Posterior cingulate gyrus (tissue), 11 donors: ENCODE measurements at places on chromosomes 13 and 19.
A peak's percentile ranks its signal among the peaks of the same experiment; 100 is the strongest.

GRCh38 chr19:40533508-40533907 is 43.2 kb upstream of the SHKBP1 start:
- DNase-seq, result no peak

- DNase-seq, result peak; percentile 60
Measured at GRCh38 chr19:38361633-38362075, 12.7 kb upstream of the PSMD8 start.

DNA sequence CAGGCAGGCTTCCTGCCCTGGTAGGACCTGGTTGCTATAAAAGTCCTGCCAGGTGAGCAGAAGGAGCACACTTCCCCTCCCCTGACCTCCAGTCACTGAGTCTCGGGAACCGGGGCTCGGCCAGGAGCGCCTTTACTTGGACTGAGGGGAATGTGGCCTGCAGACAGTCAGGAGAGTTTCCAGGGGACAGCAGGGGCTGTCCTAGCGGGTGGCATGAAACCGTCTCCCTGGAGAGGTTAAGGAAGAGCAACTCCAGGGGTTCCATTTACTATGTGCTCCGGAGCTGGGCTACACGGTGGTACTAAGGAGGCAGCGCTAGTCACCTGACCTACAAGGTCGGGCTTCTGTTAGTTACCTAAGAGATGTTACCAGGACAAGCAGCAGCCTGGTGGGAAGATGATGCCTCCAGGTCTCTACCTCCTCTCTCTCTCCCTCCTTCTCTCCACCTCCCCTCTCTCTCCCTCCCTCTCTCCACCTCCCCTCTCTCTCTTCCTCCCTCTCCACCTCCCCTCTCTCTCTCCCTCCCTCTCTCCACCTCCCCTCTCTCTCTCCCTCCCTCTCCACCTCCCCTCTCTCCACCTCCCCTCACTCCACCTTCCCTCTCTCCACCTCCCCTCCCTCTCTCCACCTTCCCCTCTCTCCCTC is 4.1 kb upstream of the CNOT3 start:
- DNase-seq, result no peak

DNA sequence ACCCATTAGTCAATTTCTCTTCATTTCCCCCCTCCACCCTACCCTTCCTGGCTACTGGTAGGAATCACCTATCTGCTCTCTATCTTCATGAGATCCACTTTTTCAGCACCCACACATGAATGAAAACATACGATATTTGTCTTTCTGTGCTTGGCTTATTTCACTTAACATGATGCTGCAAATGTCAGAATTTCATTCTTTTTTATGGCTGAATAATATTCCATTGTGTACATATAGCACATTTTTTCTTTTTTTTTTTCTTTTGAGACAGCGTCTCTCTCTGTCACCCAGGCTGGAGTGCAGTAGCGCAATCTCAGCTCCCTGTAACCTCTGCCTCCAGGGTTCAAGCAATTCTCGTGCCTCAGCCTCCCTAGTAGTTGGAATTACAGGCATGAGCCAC is 9.9 kb upstream of the CALM3 start:
- DNase-seq, result no peak

DNA sequence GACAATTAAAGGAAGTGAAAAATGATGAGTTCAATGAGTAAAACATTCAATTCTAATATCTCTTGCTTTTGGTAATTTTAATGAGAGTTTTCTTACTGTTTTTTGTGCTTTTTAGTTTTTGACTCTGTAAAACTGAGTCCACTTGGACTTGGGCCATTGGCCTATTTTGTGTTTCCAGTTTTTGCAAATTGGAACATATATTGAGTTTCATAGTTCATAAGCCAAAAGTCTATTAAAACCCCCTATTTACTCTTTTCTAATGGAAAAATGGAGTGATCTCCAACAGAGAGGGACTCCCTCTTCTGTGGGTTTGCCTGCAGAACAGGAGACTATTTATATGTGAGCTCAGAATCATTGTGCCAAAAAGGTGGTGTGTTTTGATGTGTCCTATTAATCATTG is 219.7 kb upstream of the SPRY2 start:
- no peak for DNase-seq

DNA sequence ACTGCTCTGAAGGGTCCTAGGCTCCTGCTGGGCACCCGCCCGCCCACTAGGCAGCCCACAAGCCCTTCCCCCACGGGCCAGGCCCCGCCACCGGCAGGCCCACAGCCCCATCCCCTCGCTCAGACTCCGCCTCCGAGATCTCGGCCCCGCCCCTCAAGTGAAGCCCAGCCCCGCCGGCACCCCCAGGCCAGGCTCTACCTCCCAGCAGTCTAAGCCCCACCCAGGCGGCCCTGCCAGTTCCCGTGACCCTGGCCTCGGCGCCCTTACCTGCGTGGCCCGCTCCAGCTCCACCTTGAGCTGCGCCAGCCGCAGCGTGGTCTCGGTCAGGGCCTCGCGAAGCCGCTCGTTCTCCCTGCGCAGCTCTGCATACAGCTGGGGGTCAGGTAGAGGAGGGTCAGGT is 16.3 kb downstream of the EPS8L1 start:
- DNase-seq, result no peak

- DNase-seq, result no peak
Measured at GRCh38 chr13:72317346-72318109, 409.9 kb downstream of the MZT1 start.

DNA sequence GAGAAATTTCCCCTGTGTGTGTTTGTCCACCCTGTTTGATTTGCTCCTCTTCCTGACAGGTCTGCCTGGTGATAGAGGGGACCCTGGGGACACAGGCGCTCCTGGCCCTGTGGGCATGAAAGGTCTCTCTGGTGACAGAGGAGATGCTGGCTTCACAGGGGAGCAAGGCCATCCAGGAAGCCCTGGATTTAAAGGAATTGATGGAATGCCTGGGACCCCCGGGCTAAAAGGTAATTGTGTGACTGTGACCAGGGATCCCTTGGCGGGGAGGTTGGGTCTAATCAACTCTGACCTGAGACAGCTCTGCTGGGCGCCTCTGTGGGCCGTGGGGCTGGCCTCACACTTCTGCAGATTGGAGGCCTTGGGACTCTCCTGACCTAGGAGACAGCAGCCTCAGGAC is 81.4 kb downstream of the RAB20 start:
- no peak for DNase-seq

- DNase-seq, result no peak
Measured at GRCh38 chr19:49592486-49593232, 1.7 kb downstream of the PRR12 start.

DNA sequence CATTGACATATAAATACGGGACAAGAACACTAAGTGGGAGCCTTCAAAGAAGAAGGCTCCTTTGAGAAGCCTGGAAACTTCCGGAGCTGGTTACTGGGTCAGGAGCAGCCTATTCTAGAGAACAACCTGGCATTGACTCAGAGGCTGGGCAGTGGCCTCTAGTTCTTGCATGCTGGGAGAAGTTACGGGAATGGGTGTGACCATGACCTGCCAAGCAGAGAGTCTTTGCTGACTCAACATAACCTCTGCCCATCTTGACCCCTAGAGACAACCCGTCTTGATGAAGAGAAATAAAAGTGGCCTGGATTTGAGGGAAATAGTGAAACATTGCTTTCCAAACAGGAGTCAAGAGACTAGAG is 21.0 kb downstream of the STARD13 start:
- DNase-seq, result no peak
